SK-N-SH (cell line): ENCODE measurements at places on chromosomes 12 and 14. TPM values are rescaled to one million over a fixed set of nuclear protein-coding genes. Genes with fewer than 3 reads are reported as not detected.

The GUCY2C gene
- polyA plus RNA-seq = not detected in 2 replicates

The KRT72 gene
- polyA plus RNA-seq = not detected in 2 replicates

The SRRM4 gene
- 0.03 and 0.05 TPM in 2 replicates for polyA plus RNA-seq

DNA sequence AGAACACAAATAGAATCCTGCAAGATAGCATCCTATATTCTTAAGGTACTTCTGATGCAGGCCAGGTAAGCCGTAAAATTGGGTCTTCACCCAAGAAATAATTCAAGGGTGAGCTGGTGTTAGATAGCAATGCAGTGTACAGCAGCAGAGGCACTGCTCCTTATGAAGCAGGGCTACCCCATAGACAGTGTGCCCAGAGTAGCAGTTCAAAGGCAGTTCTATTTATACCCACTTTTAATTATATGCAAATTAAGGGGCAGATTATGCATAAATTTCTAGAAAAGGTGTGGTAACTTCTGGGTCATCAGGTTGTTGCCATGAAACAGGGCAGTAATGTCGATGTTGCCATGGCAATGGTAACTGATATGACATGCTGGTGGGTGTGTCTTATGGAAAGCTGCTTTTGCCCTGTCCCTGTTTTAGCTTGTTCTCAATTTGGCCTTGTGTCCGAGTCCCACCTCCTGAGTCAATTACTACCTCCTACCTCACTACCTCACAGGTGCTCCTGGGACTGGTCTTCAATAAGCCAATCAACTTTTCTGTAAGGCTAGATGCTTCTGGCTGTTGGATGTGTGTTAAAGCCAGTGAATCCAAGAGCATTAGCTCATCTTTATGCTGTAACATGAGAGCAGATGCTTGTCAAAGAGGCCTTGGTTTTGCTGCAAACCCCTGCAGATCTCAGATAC, 61.0 kb downstream of the PPM1A start:
- peaks cover 6% of the 10 kb centered on the region; the same call in 1 of the 2 replicates for H3K4me1 ChIP-seq
- H3K27me3 ChIP-seq = no peaks in the 10 kb centered on the region
- no peak overlapping the region for H3K4me3 ChIP-seq
- no peak for DNase-seq
- no peaks in the 10 kb centered on the region for H3K36me3 ChIP-seq
- H3K27ac ChIP-seq = peak overlapping the region; percentile 86; the same call in 1 of the 2 replicates

- peaks cover 31% of the 10 kb centered on the region; the same call in 1 of the 2 replicates for H3K4me1 ChIP-seq
- H3K27ac ChIP-seq = no peak overlapping the region
- DNase-seq = no peak
- H3K36me3 ChIP-seq = no peaks in the 10 kb centered on the region
Observed at GRCh38 chr14:71399057-71399487, 491.8 kb downstream of the PCNX1 start.

The GZMH gene
- polyA plus RNA-seq = not detected in 2 replicates

The SGPP1 gene
- 8.1 and 8.4 TPM in 2 replicates for polyA plus RNA-seq

DNA sequence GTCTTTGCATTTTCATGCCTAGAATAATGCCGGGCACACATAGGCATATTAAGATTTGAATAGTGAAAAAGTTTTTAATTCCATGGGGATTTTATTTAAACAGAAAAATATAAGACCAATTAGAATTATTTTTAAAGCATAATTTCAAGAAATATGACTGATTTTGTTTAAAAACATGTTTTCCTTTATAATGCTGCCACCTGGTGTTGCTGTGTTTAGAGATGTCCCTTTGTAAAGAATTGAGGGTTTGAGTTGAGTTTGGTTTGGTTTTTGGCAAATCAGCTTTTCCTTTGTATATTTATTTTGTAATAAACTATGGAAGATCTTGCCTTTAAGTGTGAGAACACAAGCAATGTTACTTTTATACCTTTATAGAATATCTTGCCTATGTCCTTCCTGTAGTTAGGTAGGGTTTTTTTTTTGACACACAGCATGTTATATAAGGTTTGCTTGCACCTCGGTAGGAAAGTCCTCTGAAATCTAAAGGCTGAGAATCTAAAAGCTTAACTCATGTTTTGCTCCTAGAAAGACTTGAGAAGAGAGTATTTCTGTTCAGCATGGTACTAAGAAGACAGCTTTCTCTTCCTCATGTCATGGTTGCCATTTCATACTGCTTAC, 31.4 kb upstream of the SNAPC1 start:
- DNase-seq = no peak
- H3K27ac ChIP-seq = peak overlapping the region; percentile 66
- H3K4me1 ChIP-seq = no peaks in the 10 kb centered on the region
- no peaks in the 10 kb centered on the region for H3K27me3 ChIP-seq
- H3K4me3 ChIP-seq = no peak overlapping the region
- H3K36me3 ChIP-seq = peaks cover 90% of the 10 kb centered on the region
